ENCODE measurements at places on chromosomes 11 and 22.

DNA sequence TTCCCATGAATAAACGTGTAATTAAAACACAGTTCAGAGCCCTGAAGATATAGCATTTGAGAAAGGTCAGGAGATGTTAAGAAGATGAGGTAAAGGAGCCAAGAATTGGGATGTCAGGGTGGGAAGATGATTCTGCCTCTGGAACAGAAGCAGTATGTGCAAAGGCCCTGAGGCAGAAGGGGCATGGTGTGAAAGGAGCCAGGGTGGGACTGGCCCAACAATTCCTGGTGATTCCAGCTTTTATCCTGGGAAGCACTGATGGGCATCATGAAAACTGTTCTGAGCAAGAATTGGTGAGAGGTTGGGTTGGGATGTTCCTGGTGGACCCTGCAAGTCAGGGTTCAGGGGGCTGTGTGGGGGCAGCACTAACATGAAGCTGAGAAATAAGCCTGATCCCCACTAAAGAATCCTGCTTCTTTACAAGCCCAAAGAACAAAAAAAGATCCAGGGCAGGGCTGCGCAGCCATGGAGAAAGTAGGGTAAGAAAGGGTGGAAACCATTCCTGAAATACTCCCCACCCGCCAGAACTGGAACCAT, 2.5 kb upstream of the FXYD6 start:
- no peak for DNase-seq

GRCh38 chr11:1629326-1630185, at the start of gene KRTAP5-5:
KRTAP5-5 (plus strand) TSS chr11:1629775; CDS start chr11:1629841, 66 bp downstream.
- no peak for DNase-seq

DNA sequence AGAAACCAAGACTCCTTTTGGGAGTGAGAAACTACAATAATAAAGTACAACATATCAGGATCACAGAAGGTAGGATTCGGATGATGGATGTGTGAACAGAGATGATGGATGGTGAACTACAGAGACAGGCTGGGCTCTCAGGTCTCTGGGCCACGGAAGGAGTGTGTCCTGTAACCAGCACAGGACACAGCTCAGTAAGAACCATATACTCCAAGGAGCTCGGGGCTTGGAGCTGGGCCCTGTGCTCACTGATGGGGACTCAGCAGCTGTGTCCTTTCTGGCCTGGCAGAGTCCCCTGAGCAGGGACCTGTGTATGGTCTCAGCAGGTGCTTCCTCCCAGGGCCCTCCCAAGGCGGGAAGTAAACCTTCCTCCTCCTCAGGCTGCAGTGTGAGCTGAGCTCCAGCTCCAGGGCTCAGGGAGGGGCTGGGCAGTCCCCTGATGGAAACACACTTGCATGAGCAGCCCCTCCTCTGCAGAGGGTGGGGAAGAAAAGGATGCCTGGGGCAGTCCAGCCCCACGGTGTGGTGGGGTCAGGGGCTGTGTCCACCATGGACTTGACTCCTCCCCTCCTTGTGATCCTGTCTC, 39.8 kb upstream of the TOP3B start:
- DNase-seq: no peak

GRCh38 chr11:88105951-88106350, 69.3 kb downstream of the RAB38 start:
- DNase-seq: no peak

DNA sequence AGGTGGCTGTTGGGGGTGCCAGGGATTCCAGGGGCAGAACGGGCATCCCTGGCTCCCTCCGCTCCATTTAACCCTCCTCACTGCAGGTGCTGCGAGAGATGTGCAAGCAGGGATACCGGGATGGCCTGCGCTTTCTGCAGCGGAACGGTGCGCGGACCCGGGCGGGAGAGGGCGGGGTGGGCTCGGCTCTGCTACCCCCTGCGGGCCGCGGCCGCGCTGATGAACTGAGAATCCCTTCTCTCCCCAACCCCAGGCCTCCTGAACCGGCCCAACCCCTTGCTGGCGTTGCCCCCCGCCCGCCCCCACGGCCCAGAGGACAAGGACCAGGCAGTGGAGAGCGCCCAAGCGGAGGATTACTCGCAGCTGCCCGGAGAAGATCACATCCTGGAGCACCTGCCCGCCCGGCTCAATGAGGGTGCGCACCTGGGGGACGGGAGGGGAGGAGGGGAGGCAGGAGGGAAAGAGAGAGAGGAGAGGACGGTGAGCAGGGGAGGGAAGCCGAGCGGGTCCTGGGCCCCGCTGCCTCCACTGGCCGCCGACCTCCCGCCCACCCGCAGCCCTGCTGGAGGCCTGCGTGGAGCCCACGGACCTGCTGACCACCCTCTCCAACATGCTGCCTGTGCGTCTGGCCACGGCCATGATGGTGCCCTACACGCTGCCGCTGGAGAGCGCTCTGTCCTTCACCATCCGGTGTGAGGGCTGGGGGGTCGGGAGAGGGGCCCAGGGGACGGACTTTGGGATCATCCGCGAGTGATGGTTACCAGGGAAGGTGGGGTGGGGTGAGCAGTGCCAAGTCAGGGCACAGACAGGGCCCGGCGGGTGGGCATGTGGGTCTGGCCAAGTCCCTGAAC, 4.1 kb upstream of the CRACR2B start:
- no peak for DNase-seq

DNA sequence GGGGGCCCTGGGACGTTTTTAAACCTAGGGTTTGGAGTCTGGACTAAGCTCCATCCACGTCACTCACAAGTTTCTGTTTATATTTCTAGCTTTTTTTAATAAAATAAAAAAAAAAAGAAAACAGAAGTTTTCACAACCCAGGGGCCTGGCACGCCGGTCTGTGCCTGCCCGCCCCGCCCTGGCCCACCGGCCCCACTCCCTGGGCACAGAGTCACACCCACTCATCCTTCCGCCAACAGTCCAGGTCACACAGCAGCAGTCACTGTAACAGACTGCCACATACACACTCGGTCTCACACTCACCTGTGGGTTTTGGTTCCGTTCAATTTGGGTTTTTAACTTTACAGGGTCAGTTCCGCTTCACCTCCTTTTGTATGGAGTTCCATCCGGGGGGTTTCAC, 5.3 kb upstream of the ACR start:
- DNase-seq: no peak

DNA sequence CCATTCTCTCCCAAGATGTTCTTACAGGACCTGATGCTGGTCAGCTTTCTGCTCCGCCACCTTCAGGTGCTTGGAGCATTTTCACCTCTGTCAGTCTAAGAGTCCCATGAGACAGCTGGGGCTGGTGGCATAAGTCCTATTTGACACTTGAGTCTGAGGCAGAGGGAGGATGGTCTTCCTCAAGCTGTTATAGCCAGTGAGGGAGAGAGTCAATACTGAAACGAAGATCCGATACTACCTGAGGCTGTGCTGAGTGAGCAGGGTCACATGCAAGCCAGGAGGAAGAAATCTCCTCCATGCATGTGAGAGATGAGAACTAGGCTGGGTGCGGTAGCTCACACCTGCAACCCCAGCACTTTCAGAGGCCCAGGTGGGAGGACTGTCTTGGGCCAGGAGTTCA, 5.6 kb downstream of the ZFPL1 start:
- no peak for DNase-seq

GRCh38 chr11:109911488-109911887, 181.7 kb upstream of the ZC3H12C start:
- peak; percentile 36 for DNase-seq

GRCh38 chr22:30821863-30822215, 127.2 kb downstream of the OSBP2 start:
- DNase-seq: no peak

DNA sequence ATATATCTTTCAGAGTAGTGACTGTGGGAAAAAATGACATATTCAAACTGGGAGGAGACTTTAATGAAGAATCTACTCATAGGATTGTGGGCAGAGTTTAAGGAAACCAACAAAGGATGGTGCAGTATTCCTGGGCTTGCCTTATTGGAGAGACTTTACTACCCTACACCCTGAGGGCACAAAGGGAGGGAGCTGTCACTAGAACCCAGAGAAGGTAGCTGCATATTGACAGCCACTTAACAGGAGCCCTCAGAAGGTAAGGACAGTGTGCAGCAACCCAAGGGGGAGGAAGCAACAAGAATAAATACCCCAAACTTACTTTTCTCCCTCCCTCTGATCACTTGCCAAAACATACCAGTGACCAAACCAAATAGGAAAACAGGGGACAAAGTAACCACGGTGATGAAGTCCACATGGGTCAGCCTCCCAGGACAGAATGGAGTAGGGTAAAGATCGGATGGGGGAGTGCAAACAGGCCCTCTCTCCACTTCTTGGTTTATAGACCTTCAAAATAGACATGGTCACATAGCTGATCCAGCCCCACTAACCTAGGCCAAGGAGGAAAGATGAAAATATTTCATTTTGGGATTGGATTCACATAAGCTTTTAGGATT, 121.8 kb upstream of the SESN3 start:
- DNase-seq: no peak

DNA sequence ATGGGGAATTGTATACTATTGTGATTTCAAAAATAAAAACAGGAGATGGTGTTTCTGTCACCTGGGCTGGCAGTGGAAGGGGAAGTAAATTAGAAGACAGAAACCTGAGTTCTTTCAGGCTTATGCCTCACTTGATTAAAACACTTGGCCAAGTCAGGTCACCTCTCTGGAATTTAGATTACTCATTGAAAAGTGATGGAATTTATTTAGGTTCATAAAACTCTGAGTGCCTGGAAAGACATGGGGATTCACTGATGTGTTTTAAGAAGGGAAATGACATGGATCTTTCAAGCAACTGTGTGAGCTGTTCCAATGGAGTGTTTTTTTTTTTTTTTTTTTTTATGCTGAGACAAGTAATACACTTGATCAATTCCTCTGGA, 400.1 kb downstream of the TMEM135 start:
- DNase-seq: peak; percentile 27

- DNase-seq: no peak
These were observed 83.7 kb downstream of the RPL27A start for GRCh38 chr11:8766043-8766987.

- DNase-seq: no peak
These were observed 11.5 kb upstream of the TMPRSS13 start for GRCh38 chr11:117940736-117941135.

- DNase-seq: peak; percentile 13
These were observed 473.7 kb downstream of the JRKL start for GRCh38 chr11:96863520-96863919.

- peak; percentile 83 for DNase-seq
These were observed 3.6 kb downstream of the FIBP start for GRCh38 chr11:65884716-65885092.

GRCh38 chr22:44916281-44917231, 93.2 kb downstream of the PHF21B start:
- no peak for DNase-seq

GRCh38 chr11:26851696-26852095, 129.8 kb upstream of the SLC5A12 start:
- no peak for DNase-seq

- DNase-seq: no peak
These were observed 77.6 kb downstream of the LRRC32 start for GRCh38 chr11:76592961-76593360.

- DNase-seq: no peak
These were observed 1280.0 kb upstream of the CNTN5 start for GRCh38 chr11:97740801-97741151.

Measured in fibroblast of pulmonary artery (primary cell).